PC-9 (cell line): ENCODE measurements at places on chromosomes 4 and X. TPM values are rescaled to one million over a fixed set of nuclear protein-coding genes. Genes with fewer than 3 reads are reported as not detected.

The NSUN7 gene
- 16.8 and 18.5 TPM in 2 replicates for total RNA-seq

The POLN gene
- total RNA-seq = 0.18 and 1.3 TPM in 2 replicates

The RBMX gene
- 275 and 285 TPM in 2 replicates for total RNA-seq

The ADH1C gene
- 0.50 and 0.63 TPM in 2 replicates for total RNA-seq

The PPP4R3C gene
- 1.2 and 1.5 TPM in 2 replicates for total RNA-seq

The GRPR gene
- 1.1 TPM in 1 of 2 replicates, not detected in the other for total RNA-seq

DNA sequence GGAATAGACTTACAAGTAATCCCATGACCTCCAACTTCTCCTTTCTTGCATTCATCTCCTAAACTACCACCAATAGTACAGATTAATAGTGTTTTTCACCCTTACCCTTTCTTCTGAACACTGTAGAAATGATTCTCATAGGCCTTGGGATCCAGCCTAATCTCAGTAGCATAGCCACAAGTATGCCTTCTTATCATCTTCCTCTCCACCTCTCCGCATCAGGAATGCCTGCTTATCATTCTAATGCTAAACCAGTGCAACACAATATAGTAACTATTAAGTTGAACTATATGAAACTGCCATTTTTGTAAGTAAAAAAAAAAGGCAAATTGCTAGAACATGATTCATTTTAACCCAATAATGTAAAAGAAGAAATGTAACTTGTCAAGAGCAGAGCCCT is 79.5 kb upstream of the IL2 start:
- H3K27ac ChIP-seq = no peak overlapping the region
- H3K4me1 ChIP-seq = peaks cover 11% of the 10 kb centered on the region
- H3K4me3 ChIP-seq = no peak overlapping the region
- H3K27me3 ChIP-seq = no peaks in the 10 kb centered on the region
- DNase-seq = no peak
- H3K36me3 ChIP-seq = no peaks in the 10 kb centered on the region

DNA sequence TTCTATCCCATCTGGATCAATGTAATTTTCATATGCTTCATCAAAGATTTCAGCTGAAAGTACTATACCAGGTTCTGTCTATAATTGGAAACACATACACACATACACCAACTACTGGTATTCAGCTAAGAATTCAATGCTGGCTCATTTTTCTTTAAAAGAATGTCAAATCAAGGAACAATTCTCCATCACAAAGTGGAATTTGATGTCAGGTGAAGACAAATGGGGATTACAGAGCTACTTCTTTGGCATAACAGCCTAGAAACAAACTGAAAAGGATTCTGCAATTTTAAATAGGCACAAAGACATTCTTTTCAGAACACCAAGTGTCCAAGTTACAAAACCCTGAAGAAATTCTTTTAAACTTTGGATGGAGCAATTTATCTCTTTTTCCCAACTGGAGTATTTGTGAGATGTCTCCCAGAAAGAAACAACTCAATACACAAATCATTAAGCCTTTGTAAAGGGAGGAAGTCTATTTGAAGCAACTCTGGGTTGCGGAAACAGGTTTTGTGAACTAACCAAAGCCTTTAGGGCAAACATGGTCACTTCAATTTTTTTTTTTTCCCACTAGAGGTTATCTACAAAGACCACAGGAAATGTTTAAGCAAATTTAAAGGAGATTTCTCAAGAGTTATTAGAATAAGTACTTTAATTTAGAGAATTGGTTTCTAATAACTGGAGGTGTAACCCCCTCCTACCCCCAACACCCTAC is 1.9 kb upstream of the FAM9C start:
- no peak overlapping the region for H3K4me3 ChIP-seq
- H3K27ac ChIP-seq = peak overlapping the region; percentile 26; the same call in 1 of the 2 replicates
- no peaks in the 10 kb centered on the region for H3K36me3 ChIP-seq
- peak; percentile 45 for DNase-seq

GRCh38 chr4:120918788-120919187 is 3.7 kb downstream of the PRDM5 start:
- H3K4me1 ChIP-seq = no peaks in the 10 kb centered on the region
- no peaks in the 10 kb centered on the region for H3K36me3 ChIP-seq
- no peaks in the 10 kb centered on the region for H3K27me3 ChIP-seq

- no peak overlapping the region for H3K4me3 ChIP-seq
- no peaks in the 10 kb centered on the region for H3K36me3 ChIP-seq
- peaks cover 9% of the 10 kb centered on the region for H3K4me1 ChIP-seq
Observed at GRCh38 chr4:55012363-55013230, 112.8 kb downstream of the KDR start.

DNA sequence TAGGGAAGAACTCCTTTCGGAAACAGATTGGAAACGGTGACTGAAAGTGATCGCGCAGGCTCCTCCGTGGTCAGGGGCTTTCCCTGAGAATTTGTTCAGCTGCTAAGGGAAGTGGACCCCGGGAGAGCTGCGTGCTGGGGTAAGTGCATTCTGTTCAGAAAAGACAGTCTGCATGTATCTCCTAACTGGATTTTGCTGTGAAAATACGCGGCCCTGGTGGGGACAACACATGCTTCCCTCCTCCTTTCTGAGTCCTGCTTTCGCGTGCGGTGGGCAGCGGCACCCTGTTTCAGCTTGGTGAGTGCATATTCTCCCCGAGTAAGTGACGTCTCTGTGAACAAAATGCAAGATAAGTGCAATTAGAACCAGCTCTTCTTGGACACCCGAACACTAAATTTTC is 195.6 kb downstream of the STIM2 start:
- H3K27ac ChIP-seq = no peak overlapping the region
- DNase-seq = no peak
- no peaks in the 10 kb centered on the region for H3K36me3 ChIP-seq
- H3K4me3 ChIP-seq = no peak overlapping the region

- DNase-seq = no peak
- H3K27me3 ChIP-seq = peaks cover 38% of the 10 kb centered on the region; the same call in 1 of the 2 replicates
- H3K4me1 ChIP-seq = no peaks in the 10 kb centered on the region
- H3K36me3 ChIP-seq = no peaks in the 10 kb centered on the region
- no peak overlapping the region for H3K27ac ChIP-seq
Observed at GRCh38 chr4:6250984-6251295, 18.7 kb upstream of the WFS1 start.

DNA sequence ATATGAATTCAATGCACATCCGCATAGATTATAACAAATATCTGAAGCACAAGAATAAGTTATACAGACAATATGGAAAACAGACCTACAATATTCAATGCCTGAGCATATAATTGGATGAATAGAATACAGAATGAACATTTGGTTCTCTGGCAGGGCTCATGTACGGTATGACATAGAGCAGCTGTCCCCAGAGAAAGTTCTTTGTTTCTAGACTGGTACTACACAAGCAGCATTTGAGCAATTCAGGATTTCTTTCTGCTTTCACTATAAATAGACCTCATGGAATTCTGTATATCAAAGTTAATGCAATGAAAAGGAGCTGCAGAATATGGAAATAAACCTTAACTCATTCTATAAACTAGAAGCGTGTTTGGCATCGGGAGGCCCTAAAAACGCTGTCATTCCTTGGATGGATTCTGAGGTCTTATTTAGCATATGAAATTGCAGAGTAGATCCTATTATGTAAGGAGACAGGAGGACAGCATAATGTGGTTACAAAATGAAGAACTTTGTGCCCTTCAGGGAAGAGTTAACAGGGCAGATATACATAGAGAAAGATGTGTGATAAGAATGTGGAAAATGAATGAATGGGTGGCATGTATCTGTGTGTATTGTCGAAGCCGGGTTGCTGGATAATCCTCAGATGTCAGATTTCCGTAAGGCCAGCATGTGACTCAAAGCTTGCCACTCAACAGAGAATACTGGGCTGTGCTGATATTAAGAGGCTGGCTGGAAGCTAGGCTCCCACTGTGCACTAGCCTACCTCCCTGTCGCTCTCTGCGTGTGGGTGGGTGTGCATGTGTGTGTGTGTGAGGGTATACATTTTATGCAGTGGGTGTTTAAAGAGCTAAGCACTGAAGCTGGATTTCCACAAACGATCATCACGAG is 103.3 kb upstream of the SLC4A4 start:
- H3K4me3 ChIP-seq = no peak overlapping the region
- H3K27me3 ChIP-seq = no peaks in the 10 kb centered on the region
- no peaks in the 10 kb centered on the region for H3K36me3 ChIP-seq

DNA sequence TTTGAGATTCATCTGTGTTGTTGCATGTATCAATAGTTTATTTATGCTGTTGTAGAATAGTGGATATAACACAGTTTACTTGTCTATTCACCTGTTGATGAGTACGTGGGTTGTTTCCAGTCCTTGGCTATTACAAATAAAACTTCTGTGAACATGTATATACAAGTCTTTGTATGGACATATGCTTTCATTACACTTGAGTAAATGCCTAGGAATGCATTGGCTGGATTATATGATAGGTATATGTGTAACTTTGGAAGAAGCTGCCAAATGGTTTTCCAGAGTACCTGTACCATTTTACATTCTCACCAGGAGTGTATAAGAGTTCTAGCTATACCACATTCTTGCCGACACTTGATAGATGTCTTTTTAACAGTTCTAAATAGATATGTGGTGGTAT is 16.5 kb downstream of the ART3 start:
- no peaks in the 10 kb centered on the region for H3K27me3 ChIP-seq
- no peak overlapping the region for H3K27ac ChIP-seq
- H3K36me3 ChIP-seq = no peaks in the 10 kb centered on the region

- H3K27me3 ChIP-seq = no peaks in the 10 kb centered on the region
- H3K4me3 ChIP-seq = no peak overlapping the region
- no peak overlapping the region for H3K27ac ChIP-seq
- H3K36me3 ChIP-seq = no peaks in the 10 kb centered on the region
Observed at GRCh38 chr4:139958739-139959098, 195.3 kb downstream of the MAML3 start.

GRCh38 chrX:23788521-23788920 is 5.5 kb downstream of the SAT1 start:
- DNase-seq = no peak
- H3K4me3 ChIP-seq = no peak overlapping the region
- H3K36me3 ChIP-seq = peaks cover 22% of the 10 kb centered on the region
- peak overlapping the region; percentile 56 for H3K27ac ChIP-seq

DNA sequence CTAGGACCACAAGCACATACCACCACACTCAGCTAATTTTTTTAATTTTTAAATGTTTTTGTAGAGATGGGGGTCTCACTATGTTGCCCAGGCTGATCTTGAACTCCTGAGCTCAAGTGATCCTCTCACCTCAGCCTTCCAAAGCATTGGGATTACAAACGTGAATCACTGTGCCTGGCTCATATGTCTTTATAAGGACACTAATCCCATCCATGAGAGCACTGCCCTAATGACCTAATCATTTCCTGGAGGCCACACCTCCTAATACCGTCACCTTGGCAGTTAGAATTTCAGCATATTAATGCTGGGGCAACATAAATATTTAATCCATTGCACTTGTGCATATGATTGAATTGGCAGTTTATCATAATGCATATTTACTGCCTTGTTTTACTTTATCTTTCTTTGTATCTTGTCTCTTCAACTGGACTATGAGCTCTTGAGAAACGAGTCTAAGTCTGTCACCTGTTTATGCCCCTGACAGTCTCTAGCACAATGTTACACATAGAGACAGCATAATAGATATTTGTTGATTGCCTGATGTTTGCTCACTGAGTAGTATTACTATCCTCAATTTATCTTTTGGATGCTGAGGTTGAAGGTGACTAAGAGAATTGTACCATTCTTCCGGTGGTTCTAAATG is 172.0 kb downstream of the AASDH start:
- H3K4me1 ChIP-seq = no peaks in the 10 kb centered on the region
- no peak for DNase-seq
- no peak overlapping the region for H3K27ac ChIP-seq
- no peaks in the 10 kb centered on the region for H3K36me3 ChIP-seq

GRCh38 chrX:140091125-140091886 is 126.0 kb upstream of the CXorf66 start:
- no peaks in the 10 kb centered on the region for H3K4me1 ChIP-seq
- no peak for DNase-seq
- H3K27me3 ChIP-seq = peaks cover 4% of the 10 kb centered on the region; the same call in 1 of the 2 replicates

GRCh38 chr4:94700298-94700697 is 57.5 kb upstream of the BMPR1B start:
- no peaks in the 10 kb centered on the region for H3K27me3 ChIP-seq
- no peaks in the 10 kb centered on the region for H3K36me3 ChIP-seq
- DNase-seq = no peak

DNA sequence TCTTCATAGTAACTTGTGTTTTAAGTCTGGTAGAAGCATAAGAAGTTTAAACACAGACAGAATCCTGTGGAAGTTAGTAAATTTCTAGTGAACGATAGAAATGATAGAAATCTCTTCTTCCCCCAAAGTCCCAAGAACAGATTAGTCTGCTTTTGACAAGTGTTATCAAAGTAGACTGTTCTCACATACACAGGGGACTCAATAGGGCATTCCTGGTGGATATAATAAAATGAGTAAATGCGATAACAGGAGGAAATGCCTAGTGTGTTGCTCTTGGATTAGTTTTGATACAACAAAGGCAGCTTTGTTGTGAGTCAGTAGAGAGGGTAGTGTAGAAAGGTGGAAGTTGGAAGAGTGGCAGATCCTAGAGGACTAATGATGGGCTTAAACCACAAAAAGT is 43.5 kb downstream of the CLCN3 start:
- H3K36me3 ChIP-seq = no peaks in the 10 kb centered on the region
- H3K4me1 ChIP-seq = peaks cover 27% of the 10 kb centered on the region
- H3K27ac ChIP-seq = no peak overlapping the region
- no peak overlapping the region for H3K4me3 ChIP-seq
- no peak for DNase-seq
- no peaks in the 10 kb centered on the region for H3K27me3 ChIP-seq

DNA sequence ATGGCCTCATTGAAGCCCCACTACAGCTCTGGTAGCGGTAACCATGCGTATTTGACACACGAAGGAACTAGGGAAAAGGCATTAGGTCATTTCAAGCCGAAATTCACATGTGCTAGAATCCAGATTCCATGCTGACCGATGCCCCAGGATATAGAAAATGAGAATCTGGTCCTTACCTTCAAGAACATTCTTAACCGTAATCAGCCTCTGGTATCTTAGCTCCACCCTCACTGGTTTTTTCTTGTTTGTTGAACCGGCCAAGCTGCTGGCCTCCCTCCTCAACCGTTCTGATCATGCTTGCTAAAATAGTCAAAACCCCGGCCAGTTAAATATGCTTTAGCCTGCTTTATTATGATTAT is 876 bp downstream of the HPRT1 start:
- H3K4me3 ChIP-seq = peak overlapping the region; percentile 80
- no peaks in the 10 kb centered on the region for H3K36me3 ChIP-seq
- no peaks in the 10 kb centered on the region for H3K27me3 ChIP-seq
- DNase-seq = peak; percentile 47
